ENCODE measurements at places on chromosomes 12 and 14. TPM values are rescaled to one million over a fixed set of nuclear protein-coding genes. Genes with fewer than 3 reads are reported as not detected.
A peak's percentile ranks its signal among the peaks of the same experiment; 100 is the strongest.

GRCh38 chr12:10179776-10180181 lies 947 bp downstream of the TMEM52B start:
- H3K4me1 ChIP-seq, result peaks cover 12% of the 10 kb centered on the region
- H3K27ac ChIP-seq, result no peak overlapping the region
- no peak overlapping the region for H3K4me3 ChIP-seq
- H3K27me3 ChIP-seq, result no peaks in the 10 kb centered on the region
- no peaks in the 10 kb centered on the region for H3K36me3 ChIP-seq

GRCh38 chr12:54371328-54372112 lies 7.2 kb upstream of the GPR84 start:
- no peak for DNase-seq
- H3K27me3 ChIP-seq, result peaks cover 7% of the 10 kb centered on the region
- H3K36me3 ChIP-seq, result no peaks in the 10 kb centered on the region
- no peak overlapping the region for H3K4me3 ChIP-seq
- H3K4me1 ChIP-seq, result peaks cover 15% of the 10 kb centered on the region
- H3K27ac ChIP-seq, result no peak overlapping the region

DNA sequence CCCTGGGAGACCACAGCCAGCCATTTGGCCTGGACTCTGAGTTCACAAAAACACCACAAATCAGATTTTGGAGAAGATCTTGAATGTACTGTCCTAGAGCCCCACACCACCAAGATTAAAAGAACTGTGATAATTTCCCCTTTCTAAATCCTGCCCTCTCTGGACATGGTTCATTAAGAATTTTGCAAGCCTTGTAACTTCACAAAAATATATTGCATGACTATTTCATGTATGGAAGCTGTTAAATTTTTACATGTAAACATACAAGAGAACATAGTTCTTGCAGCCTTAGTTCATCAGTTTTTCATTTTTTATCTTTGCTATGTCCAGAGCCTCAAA lies 97.0 kb downstream of the SCARB1 start:
- no peak overlapping the region for H3K4me3 ChIP-seq
- no peak for DNase-seq
- H3K4me1 ChIP-seq, result peaks cover 6% of the 10 kb centered on the region

DNA sequence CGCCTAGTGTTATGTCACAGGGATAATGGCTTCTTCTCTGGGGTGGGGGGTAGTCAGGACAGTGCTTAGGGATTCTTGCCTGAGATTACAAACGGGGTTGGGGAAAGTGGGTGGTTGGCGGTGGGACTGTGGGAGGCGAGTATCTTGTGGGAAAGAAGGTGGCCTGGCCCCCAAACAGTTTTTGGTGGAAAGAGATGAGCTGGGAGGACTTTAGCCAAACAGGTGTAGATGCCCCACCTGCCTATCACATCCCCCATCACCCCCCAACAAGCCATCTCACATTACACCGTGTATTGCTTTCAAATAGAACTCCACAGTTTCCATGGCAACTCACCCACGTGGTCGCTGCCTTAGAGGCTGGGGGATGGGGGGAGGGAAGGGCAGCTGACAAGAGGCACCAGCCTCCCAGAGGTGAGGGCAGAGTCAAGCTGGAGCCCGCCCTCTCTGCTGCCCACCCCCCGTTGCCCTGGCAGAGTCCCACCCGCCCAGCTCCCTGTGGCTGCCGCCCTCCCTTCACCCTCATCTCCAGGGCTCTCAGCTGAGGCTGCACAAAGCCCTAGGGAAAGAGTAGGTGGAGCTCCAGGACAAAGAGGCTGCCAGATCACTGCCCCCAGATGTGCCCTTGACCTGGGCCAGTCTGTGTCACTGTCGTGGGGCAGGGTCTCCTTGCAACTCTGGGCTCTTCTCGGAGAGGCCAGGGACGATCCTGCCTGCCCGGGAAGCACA lies 98.3 kb downstream of the LRRC74A start:
- no peaks in the 10 kb centered on the region for H3K27me3 ChIP-seq
- peak overlapping the region; percentile 54 for H3K27ac ChIP-seq
- H3K36me3 ChIP-seq, result no peaks in the 10 kb centered on the region
- DNase-seq, result no peak
- no peak overlapping the region for H3K4me3 ChIP-seq

ZDHHC22 gene
- 1.6 TPM for polyA plus RNA-seq

DNA sequence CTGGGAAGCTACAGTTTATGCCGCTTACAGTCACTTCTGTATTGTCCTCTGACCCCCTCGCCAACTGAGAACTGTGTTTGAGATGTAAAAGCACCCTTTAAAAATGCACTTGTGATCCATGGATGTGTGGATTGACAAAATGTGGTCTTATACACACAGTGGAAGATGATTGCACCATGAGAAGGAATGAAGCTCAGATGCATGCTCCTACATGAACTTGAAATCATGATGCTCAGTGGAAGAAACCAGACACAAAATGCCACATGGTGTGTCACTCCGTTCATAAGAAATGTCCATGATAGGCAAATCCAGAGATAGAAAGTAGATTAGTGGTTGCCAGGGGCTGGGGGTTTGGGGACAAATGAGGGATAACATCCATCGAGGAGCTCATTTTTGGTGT lies 58.0 kb downstream of the PITPNM2 start:
- H3K36me3 ChIP-seq, result no peaks in the 10 kb centered on the region
- H3K27me3 ChIP-seq, result no peaks in the 10 kb centered on the region
- peaks cover 4% of the 10 kb centered on the region for H3K4me1 ChIP-seq

DNA sequence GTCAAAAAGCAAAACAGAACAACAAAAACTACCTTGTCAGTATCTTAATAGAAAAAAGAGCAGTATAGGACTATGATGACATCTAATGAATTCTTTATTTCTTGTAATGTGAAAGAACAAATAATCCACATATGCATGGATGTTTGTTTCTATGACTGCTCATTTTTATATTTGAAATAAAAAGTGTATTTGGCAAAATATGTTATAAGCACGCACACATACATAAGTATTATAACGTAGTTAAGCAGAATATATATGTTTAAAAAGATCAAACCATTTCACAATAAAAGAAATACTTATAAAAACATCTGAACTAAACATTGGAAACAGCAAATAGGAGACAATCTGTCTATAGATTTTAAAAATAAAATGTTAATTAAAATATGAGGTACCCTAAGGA lies 74.8 kb downstream of the MIPOL1 start:
- no peak overlapping the region for H3K4me3 ChIP-seq
- DNase-seq, result no peak
- H3K36me3 ChIP-seq, result no peaks in the 10 kb centered on the region
- H3K27ac ChIP-seq, result no peak overlapping the region
- H3K27me3 ChIP-seq, result no peaks in the 10 kb centered on the region
- no peaks in the 10 kb centered on the region for H3K4me1 ChIP-seq

All from large intestine (tissue), 12 donors.